Activated T-helper 1 cell treated with anti-CD3 and anti-CD28 coated beads, Interleukin-12 subunit alpha, Interleukin-12 subunit beta, Interleukin-2, Interleukin-4 antibody, amounts not matched to agents 30 ng/mL and 10 ng/mL and 1 ng/mL, durations not matched to agents 14 hours and 24 hours and 36 hours (primary cell): ENCODE measurements at places on chromosomes 6 and 20. TPM values are rescaled to one million over a fixed set of nuclear protein-coding genes. Genes with fewer than 3 reads are reported as not detected.

DNA sequence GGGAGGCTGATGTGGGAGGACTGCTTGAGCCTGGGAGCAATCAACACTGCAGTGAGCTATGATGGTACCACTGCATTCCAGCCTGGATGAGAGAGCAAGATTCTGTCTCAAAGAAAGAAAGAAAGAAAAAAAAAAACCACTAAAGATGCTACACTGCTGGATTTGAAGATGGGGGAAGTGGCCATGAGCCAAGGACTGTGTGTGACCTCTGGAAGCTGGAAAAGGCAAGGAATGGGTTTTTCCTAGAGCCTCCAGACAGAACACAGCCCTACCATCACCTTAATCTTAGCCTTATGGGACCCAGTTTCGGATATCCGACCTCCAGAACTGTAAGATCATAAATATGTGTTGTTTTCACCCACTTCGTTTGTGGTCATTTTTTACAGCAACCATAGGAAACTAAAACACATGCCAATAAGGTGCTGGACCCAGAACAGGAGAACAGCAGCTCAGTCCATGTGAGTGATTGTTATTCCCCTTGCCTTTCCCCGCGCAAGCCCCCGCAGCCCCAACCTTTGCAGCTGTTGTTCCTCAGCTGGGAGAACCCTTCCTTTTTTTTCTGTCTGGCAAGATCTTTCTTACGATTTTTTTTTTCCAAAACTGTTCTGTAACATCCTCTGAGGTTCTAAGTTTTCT is 11.1 kb upstream of the VAPB start:
- no peak overlapping the region for H3K4me3 ChIP-seq
- DNase-seq = no peak
- H3K27me3 ChIP-seq = peaks cover 25% of the 10 kb centered on the region
- H3K4me1 ChIP-seq = no peaks in the 10 kb centered on the region

DNA sequence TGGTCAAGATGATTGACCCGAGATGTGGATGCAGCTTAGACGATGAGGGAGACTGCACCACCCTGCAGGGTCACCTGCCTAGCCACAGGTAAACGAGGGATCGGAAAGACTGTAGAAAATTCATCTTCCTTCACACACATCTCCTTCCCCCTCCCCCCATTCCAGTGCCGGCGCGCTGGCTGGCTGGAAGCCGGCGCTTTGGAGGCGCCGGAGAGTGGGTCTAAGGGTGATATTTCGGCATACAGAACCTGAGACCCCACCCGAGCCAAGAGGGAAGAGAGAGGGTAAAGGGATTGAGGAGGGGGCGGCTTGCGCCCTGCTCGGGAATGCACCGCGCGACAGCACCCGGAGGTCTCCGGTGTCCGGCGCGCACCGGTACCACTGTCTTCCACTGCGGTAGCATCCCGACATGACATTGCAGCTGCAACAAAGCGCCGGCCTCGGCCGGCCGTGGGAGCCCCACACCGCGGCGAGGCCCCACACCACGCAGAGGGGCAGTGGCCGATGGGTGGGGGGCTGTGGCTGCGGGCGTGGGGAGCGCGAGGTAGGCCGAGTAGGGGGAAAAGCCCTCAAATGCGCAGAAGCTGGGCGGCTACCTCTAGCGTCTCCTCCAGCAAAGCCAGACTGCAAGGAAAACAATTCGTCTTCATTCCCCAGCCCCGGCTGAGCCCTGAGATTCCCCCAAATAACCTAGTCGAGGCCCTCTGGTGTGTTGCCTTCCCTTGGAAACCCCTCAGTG is 984 bp downstream of the TNFRSF21 start:
- no peak for DNase-seq
- H3K27me3 ChIP-seq = peaks cover 49% of the 10 kb centered on the region
- H3K27ac ChIP-seq = no peak overlapping the region
- H3K36me3 ChIP-seq = peaks cover 2% of the 10 kb centered on the region
- H3K4me3 ChIP-seq = peak overlapping the region; percentile 65

- H3K4me3 ChIP-seq = no peak overlapping the region
- H3K4me1 ChIP-seq = no peaks in the 10 kb centered on the region
- no peak overlapping the region for H3K27ac ChIP-seq
- peaks cover 36% of the 10 kb centered on the region for H3K27me3 ChIP-seq
- H3K36me3 ChIP-seq = no peaks in the 10 kb centered on the region
Measured at GRCh38 chr6:13916230-13916944, 8.4 kb upstream of the RNF182 start.

DNA sequence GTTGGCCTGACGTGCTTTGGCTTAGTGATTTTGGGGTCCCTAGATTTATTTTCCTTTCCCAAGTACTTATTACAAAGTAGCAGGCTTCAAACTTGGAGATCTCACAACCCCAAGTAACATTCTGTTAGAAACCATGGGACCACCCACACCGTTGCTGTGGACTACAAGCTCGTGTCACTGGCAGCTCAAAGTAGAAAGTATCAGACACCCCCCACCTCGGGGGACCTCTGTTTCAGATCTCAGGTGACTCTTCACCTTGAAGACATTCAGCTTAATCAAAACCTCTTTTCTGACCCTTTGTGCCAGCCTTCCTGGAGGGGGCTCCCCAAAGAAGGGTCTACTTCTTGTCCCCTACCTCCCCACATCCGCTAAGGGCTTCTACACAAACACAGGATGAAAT is 15.7 kb upstream of the MYT1 start:
- no peaks in the 10 kb centered on the region for H3K27me3 ChIP-seq
- H3K36me3 ChIP-seq = no peaks in the 10 kb centered on the region
- no peaks in the 10 kb centered on the region for H3K4me1 ChIP-seq
- DNase-seq = no peak
- no peak overlapping the region for H3K4me3 ChIP-seq

DNA sequence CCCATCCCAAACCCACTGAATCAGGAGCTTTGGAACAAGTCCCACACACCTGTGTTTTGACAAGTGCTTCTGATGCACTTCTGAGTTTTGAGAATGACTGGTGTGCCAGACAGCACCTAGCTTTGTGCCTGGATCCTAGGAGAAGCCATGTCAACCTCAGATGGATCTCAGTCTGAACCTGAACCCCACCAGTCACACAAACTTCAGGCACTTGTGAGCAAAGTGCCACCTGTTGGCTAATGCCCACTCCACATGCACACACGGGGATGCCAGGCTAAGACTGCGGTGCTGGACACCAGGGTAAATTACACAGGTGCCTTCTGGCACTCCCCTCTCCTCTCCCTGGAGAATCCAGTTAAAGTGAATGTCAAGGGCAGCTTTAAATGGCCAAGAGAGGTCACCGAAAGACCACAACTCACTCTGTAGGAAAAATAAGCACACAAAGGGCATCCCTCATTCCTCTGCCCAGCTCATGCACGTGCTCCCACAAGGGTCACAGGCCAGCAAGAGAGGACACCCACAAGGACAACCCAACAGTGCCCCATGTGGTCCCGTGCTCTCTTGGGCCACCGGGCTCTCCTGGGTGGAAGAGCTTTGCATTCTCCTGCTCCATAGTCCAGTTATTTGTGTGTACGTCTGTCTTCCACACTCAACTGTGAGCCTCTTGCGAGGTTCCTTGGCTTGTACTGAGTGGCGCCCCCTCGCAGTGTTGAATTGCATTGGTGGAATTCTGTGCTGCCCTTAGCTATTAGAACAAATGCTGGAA is 45.6 kb downstream of the TAF8 start:
- no peak overlapping the region for H3K27ac ChIP-seq
- no peaks in the 10 kb centered on the region for H3K27me3 ChIP-seq
- H3K36me3 ChIP-seq = no peaks in the 10 kb centered on the region
- H3K4me1 ChIP-seq = peaks cover 12% of the 10 kb centered on the region
- no peak overlapping the region for H3K4me3 ChIP-seq
- DNase-seq = no peak

- peak overlapping the region; percentile 79 for H3K27ac ChIP-seq
- no peaks in the 10 kb centered on the region for H3K36me3 ChIP-seq
- DNase-seq = peak; percentile 24
- H3K4me3 ChIP-seq = peak overlapping the region; percentile 3
- H3K27me3 ChIP-seq = no peaks in the 10 kb centered on the region
Measured at GRCh38 chr20:24045621-24046318, 57.2 kb upstream of the GGTLC1 start.

DNA sequence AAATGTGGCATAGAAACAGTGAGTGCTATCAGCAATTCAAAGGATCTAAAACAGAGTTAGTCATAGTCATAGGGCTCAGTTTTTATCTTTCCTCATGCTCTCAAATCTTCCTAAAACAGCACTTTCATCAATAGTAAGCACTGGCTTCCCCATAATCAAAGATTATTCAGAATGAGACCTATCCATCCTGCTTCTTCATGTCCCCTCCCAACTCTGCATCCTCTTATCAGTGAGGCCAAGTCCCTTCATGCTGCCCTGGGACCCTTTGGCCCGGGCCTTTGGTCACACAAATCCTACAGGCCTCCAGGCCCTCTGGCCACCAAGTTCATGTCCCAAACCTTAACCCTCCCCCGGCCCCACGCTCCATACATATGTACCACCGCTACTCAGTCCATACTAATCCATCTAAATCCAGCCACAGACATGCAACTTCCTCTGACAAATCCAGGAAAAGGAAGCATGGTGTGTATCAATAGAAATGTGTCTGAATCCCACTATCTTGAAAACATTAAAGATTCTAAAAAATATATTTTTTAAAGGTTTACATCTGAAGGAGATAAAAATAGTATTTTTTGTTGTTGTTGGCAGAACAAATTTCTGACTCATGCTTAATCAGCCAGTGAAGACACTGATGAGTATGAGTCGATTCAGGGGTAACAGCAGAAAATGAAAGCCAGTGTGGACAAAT is 143.5 kb downstream of the PDE7B start:
- no peaks in the 10 kb centered on the region for H3K36me3 ChIP-seq
- no peak for DNase-seq
- no peaks in the 10 kb centered on the region for H3K27me3 ChIP-seq
- no peaks in the 10 kb centered on the region for H3K4me1 ChIP-seq
- H3K27ac ChIP-seq = no peak overlapping the region

DNA sequence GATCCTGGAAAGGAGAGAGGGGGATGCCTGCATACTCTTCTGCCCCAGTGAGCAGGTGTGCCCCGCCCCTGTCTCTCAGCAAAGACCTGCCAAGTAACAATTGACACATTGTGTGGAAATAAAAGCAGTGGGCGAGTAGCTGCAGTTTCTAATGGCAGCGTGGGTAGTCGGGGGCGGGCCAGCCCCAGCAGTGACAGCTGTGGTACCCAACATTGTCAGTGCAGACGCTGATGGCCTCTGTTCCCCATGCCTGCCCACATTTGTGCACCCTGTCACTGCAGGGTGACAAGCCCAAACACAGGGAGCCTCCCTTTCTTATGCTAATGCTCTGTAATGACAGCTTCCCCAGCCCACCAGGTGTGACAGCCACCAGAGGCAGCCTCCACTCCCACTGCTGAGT is 491.7 kb downstream of the DHX35 start:
- no peak overlapping the region for H3K27ac ChIP-seq
- no peaks in the 10 kb centered on the region for H3K36me3 ChIP-seq
- H3K27me3 ChIP-seq = no peaks in the 10 kb centered on the region

- DNase-seq = no peak
- peaks cover 2% of the 10 kb centered on the region for H3K27me3 ChIP-seq
- no peak overlapping the region for H3K4me3 ChIP-seq
- no peaks in the 10 kb centered on the region for H3K4me1 ChIP-seq
- no peaks in the 10 kb centered on the region for H3K36me3 ChIP-seq
- no peak overlapping the region for H3K27ac ChIP-seq
Measured at GRCh38 chr6:35086636-35087360, 54.3 kb downstream of the TCP11 start.

DNA sequence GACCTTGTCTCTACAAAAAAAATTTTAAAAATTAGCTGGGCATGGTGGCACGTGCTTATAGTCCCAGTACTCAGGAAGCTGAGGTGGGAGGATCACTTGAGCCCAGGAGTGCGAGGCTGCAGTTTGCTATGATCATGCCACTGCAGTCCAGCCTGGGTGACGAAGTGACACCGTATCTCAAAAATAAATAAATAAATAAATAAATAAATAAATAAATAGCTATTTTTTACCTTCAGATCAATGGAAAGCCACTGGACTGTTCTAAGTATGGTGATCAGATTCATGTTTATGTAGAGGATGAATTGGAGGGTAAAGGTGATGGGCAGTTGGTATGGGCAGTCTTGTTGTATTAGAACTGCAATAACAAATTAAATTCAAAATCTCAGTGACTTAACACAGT is 24.0 kb downstream of the DSTN start:
- DNase-seq = no peak
- H3K27me3 ChIP-seq = no peaks in the 10 kb centered on the region
- no peak overlapping the region for H3K4me3 ChIP-seq
- peaks cover 20% of the 10 kb centered on the region for H3K36me3 ChIP-seq
- peaks cover 7% of the 10 kb centered on the region for H3K4me1 ChIP-seq
- no peak overlapping the region for H3K27ac ChIP-seq

DNA sequence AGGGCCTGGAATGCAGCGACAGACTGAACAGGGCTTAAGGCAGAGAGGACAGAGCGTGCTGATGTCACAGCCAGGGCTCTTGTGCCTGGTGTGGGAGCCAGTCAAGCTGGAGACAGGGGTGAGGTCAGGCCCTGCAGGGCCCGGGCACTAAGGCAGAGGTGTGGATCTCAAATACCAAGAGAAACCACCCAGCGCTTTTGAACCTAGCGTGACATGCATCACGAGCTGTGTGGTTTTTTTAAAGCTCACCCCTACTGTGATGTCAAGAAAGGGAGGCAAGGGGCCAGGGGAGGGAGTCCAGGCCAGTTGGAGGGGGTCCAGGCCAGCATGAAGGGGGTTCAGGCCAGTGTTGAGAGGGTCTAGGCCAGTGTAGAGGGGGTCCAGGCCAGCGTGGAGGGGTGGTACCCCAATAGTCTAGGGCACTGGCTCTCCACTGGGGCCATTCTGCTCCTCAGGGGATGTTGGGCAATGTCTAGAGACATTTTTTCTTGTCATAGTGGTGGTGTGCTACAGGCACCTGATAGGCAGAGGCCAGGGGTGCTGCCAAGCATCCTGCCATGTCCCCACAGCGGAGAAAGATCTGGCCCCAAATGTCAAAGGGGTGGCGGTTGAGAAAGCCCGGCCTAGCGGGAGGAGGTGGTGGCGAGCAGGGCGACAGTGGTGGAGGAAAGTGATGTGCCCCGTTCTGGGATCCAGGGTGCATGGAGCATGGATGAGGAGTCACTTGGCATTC is 42.6 kb downstream of the RBM38 start:
- H3K27me3 ChIP-seq = peaks cover 3% of the 10 kb centered on the region
- H3K4me1 ChIP-seq = peaks cover 49% of the 10 kb centered on the region
- H3K4me3 ChIP-seq = peak overlapping the region; percentile 37
- DNase-seq = peak; percentile 26
- peak overlapping the region; percentile 79 for H3K27ac ChIP-seq

GRCh38 chr6:128663238-128663637 is 142.8 kb upstream of the PTPRK start:
- H3K36me3 ChIP-seq = no peaks in the 10 kb centered on the region
- no peak overlapping the region for H3K27ac ChIP-seq
- H3K4me1 ChIP-seq = no peaks in the 10 kb centered on the region
- H3K27me3 ChIP-seq = no peaks in the 10 kb centered on the region

GRCh38 chr6:35586542-35586941 is 73.8 kb upstream of the TULP1 start:
- no peaks in the 10 kb centered on the region for H3K27me3 ChIP-seq
- peaks cover 62% of the 10 kb centered on the region for H3K4me1 ChIP-seq
- H3K36me3 ChIP-seq = peaks cover 23% of the 10 kb centered on the region
- DNase-seq = no peak
- no peak overlapping the region for H3K27ac ChIP-seq

- peak overlapping the region; percentile 37 for H3K27ac ChIP-seq
- H3K27me3 ChIP-seq = peaks cover 2% of the 10 kb centered on the region
- H3K4me3 ChIP-seq = no peak overlapping the region
Measured at GRCh38 chr6:14068623-14069022, 48.9 kb upstream of the CD83 start.

The DNAH8 gene
- 0.03 and 0.05 TPM in 2 replicates for total RNA-seq

The SLC17A1 gene
- total RNA-seq = not detected in 2 replicates

The RANBP9 gene
- total RNA-seq = 58.4 and 60.1 TPM in 2 replicates

The RFX6 gene
- total RNA-seq = not detected in 2 replicates

The EYS gene
- not detected in 2 replicates for total RNA-seq

The BPIFA1 gene
- total RNA-seq = not detected in 2 replicates

The TNF gene
- total RNA-seq = 427 and 430 TPM in 2 replicates

The FLRT3 gene
- not detected in 2 replicates for total RNA-seq

The ABHD16B gene
- not detected in 2 replicates for total RNA-seq

The PTGIS gene
- total RNA-seq = 40.6 and 43.6 TPM in 2 replicates

The FERMT1 gene
- 0.29 and 0.93 TPM in 2 replicates for total RNA-seq

The JPH2 gene
- total RNA-seq = not detected in 2 replicates
